ENCODE measurements at places on chromosomes 11 and 22.

GRCh38 chr22:23253475-23254055 is 73.3 kb downstream of the BCR start:
- DNase-seq: no peak

DNA sequence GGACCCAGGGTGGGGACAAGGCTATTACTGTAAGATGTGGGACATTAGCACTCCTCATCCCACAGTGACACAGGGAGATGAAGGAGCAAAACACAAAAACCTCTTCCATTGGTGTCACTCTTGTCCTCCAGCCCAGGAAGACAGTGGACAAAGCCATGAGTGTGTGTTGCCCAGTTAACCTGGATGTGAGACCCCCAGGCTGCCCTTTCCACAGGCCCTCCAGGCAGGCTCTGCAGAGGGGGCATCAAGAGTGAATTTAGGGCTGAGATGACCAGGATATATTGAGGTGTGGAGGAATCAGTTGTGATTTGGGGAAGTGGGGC is 111.3 kb downstream of the GGTLC2 start:
- no peak for DNase-seq

- no peak for DNase-seq
Measured at GRCh38 chr11:129257512-129257911, 65.4 kb upstream of the ARHGAP32 start.

- no peak for DNase-seq
Measured at GRCh38 chr22:45481661-45482060, 21.0 kb upstream of the FBLN1 start.

DNA sequence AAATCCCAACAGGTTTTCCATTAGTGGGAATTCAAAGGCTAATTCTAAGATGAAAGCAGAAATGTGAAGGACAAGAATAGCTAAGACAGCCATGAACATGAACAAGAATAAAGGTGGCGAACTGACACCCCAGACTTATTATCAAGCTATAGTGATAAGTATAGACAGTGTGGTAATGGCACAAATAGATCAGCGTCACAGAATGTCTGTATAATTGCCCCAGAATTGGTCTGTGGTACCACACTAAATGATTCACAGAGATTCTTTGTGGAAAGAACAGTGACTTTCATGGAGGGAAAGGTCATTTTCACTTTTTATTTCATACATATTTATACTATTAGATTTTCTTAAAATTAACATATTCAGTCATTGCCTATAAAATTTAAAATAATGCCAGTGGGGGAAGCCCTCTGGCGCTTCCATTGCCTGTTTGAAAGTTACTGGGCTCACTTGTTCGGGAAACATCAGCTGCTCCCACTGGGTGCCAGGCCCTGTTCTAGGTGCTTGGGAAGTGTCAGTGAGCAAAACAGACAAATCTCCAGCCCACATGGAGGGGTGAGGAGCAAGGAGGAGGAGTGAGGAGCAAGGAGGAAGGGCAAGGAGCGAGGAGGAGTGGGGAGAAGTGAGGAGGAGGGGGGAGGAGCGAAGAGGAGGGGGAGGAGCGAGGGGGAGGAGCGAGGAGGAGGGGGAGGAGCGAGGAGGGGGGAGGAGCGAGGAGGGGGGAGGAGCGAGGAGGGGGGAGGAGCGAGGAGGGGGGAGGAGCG is 11.3 kb upstream of the NLRP6 start:
- DNase-seq: no peak
